ENCODE measurements at places on chromosomes 1 and 21.

DNA sequence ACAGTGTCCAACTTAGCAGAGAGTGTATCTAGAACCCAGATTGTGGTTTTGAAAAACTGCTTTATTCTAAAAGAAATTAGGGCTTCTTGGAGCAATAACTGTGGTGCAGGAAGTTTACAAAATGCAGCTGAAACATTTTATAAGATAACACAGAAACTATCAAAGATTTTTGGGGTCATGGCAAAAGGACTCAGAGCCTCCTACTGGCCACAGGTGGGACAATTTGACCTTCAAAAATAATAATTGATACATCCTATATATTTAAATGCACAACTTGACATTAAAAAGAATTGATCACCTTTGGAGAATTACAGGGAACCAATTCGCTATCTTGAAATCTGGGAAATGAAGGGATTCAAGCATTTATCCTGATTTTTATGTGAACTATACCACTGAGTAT is 235.2 kb downstream of the RPS6KC1 start:
- DNase-seq = no peak

DNA sequence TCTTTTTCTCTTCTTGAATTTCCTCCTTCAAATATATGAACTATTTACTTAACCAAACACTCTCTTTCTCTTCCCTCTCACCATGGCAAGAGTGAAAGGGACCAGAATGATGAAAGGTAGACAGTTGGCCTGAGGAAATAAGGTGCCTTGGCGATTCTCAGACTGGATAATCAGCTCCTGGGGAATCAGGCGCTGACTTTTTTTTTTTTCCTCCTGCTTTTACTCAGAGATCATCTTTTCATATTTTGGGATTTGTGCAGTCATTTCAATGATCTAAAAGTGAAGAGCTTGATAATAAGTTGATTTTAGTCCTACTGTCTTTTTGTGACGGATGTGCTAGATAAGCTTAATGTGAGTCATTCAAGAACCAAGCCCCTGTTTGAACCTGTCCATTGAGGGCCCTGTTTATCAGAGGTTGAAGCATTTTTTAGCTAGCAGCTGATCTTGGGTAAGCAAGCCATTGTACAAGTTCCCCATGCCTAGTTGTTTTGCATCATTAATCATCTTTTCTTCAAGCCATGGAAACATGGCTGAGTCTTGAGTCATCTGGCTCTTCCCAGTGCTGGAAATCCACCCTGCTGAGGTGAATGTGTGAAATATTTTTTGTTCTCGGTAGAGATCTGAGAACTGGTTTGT is 40.8 kb downstream of the ITSN1 start:
- no peak for DNase-seq

DNA sequence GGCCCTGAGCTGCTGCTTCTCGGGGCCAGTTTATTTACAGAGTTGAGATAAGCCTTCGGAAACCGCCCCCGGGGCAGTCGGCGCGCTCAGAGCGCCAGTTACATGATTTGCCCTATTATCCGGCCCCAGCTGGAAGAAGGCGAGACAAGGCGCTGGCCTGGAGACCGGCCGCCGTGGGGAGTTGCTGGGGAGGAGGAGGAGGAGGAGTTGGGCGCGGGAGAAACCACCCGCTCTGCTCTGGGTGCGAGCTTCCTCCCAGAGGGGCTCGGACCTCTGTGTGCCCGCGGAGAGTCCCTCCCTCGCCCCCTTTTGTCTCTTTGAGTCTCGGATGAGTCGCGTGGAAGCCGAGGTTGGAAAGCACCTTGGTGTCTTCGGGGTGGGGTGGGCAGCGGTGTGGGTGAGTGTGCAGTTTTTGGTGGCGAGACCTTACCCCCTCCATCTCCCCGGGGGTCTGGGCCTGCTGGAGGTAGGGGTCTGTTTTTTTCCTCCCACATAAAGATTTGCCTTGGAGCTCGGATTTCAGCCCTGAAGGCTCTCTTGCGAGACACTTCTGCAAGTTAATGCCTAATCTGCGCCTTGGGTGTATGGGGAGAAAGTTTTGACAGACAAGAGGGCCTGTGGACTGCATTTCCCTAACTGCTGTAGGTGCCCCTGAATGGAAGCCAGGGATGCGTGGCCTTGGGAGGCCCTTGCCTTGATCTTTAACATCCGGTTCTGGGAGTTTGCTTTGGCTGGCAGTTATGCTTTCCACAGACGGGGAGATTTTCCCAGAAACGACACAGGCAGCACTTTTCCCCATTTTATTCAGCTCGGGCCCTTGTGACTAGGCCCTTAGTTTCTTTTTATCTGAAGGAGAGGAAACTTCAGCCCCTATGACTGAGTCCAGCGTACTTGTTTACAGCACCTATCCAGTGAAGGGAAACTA is 80.0 kb downstream of the NDUFS5 start:
- DNase-seq = peak; percentile 51

DNA sequence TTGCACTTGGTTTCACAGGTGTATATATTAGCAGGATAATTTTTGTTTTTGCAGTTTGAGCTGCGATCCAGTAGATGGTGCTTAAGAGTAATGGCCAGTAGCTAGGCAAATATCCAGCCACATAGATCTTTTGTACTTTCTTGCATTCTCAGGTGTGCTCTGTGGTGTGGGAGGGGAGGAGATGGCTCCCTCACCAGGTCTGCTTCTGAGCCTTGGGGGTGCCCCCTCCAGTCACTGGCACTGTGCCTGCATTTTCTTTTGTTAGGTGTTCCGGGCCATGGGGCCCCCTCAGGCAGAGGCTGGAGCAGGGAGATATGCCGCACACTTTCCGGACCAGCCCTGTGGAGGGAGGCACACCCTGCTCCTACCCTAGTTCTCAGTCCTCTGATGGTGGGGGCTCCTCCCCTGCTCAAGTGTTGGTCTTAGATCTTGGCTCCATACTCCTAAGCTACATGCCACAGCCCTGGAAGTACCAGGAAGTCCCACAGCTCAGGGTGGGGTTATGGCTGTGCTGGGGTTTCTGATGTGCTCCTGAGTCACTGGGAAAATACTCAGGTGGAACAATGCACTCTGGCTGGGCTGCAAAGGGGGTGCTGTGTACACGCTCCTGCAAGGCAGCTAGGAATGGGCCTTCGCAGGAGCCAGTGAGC is 197.6 kb upstream of the DMRTA2 start:
- no peak for DNase-seq

GRCh38 chr1:216523449-216524190 is 100.4 kb upstream of the USH2A start:
- no peak for DNase-seq

GRCh38 chr1:62045574-62045973 is 149.1 kb upstream of the L1TD1 start:
- DNase-seq = no peak

DNA sequence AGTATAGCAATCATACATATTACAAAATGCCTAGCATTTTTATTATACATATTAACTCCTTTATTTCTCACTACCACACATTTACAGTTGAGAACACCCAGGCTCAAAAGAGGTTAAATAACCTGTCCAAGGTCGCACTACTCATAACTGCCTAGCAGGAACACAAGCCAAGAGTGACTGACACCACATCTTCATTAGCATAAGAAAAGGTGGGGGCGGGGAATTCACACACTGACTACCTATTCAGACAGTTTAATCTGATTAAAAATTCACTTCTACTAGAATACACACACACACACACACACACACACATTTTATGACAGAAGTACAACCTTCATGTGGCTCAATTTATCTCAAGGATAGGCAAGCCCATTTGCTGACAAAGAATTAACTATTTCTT is 77.8 kb upstream of the CACHD1 start:
- DNase-seq = no peak

DNA sequence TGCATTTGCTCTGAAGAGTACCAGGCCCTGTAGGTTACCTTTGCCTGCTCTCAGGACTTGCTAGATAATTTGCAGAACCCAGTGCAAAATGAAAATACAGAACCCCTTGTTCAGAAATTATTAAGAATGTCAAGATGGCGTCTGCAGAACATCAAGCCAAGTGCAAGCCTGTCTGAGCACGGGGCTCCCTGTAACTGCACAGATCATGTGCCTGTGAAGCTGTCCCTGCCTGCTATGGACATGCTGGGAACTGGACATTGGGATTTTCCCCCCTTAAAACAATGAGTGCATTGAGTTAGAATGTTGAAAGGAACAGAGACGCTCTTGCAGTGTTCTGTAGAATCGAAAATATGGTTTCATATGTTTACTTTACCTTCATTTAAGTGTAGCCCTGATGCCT is 2.9 kb downstream of the CLDN14 start:
- DNase-seq = no peak

DNA sequence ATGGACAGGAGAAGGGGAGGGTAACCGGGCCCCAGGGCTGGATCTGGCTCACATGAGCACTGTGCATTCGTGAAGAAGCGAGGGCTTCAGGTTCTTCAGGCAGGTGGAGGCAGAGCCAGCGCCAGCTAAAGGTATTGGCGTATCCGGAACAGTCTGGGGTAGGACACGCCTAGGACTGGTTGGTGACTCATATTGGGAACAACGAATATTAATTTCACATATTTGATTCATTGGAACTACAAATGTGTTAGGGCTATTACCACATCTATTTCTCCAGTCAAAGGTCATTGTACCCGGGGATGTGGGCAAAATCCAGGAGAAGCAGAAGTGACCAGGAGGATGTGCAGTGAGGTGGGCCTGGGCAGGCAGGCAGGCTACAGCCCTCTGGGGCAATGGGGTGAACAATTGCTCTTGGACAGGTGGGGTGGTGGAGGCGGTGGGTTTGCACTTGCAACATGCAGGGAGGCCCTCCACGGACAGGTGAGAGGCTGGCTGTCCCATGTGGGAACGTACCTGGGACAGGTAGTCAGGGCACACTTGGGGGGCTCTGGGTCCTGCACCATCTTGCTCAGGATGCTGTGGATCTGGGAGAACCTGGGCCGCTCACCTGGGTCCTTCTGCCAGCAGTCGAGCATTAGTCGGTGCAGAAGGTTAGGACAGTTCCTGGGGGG is 26.7 kb downstream of the CDCA8 start:
- no peak for DNase-seq

DNA sequence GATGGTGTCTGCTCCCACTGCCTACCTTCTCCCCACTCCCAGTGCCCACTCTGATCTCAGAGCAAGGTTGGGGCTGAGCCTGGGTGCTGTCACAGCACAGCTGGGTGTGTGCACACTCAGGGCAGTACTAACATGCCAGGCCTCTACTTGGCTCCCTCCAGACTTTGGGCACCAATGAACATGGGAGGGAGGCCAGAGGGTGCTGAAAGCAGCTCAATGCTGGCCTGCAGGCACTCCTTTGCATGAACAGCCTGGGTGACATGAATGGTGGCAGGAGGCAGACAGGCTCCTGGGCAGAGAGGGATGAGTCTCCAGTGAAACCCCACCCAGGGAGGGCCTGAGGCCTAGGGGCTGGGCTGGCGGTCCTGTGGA is 25.8 kb upstream of the DENND1B start:
- DNase-seq = no peak

- DNase-seq = no peak
Measured at GRCh38 chr21:15449556-15449955, 280.2 kb upstream of the USP25 start.

- no peak for DNase-seq
Measured at GRCh38 chr1:115529216-115529897, 112.4 kb upstream of the VANGL1 start.

DNA sequence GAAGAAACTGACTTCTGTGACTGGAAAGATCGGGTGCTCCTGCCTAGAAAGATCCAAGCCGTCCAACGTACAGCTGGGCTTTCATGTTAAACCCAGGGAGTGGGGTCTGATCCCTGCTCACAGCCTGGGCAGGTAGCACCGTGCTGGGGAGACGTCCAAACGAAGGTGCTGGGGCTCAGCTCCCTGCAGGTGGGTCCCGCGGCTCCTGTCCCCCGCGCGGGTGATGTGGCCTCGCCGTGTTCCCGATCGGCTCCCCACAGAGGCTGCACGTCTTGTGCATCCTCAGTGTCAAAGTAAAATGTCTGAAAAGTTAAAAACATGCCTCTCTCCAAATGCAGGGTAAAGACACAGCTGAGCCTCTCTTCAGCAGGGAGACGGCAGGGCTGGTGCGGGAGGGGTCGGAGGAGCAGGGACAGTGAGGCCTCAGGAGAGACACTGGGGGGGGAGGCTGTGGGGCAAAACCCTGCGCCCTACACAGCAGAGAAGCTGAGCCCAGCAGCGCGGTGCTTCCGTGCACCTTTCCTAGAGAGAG is 40.1 kb upstream of the COL6A2 start:
- DNase-seq = no peak

DNA sequence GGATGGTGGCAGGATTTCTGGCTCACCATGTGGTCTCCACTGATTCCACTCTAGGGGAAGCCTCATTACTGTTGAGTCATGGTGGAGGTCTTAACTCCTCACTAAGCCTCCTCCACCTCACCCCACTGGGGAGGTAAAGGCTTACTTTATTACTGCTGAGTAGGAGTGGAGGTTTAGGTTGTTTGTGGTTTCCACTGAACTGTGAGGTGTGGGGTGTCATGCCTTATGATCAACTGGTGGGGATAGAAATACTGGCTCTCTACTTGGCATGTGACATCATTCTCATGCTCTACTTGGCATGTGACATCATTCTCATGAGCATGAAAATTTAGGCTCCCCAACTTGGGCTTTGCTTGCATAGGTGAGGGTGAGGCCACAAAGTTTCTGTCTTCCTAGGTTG is 35.6 kb downstream of the COL6A1 start:
- no peak for DNase-seq

- no peak for DNase-seq
Measured at GRCh38 chr1:76299036-76299435, 224.5 kb downstream of the ST6GALNAC3 start.

DNA sequence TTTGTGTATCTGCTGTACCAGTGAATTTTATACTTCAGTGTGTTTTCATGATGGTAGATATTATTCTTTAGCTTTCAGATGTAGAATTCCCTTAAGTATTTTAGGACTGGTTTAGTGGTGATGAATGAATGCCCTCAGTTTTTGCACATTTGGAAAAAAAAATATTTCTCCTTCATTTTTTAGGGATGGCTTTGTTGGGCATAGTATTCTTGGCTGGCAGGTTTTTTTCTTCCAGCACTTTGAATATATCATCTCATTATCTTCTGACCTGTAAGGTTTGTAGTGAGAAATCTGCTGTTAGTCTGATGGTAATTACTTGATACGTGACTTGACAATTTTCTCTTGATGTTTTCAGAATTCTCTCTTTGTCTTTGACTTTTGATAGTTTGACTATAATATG is 66.8 kb downstream of the XPR1 start:
- no peak for DNase-seq

DNA sequence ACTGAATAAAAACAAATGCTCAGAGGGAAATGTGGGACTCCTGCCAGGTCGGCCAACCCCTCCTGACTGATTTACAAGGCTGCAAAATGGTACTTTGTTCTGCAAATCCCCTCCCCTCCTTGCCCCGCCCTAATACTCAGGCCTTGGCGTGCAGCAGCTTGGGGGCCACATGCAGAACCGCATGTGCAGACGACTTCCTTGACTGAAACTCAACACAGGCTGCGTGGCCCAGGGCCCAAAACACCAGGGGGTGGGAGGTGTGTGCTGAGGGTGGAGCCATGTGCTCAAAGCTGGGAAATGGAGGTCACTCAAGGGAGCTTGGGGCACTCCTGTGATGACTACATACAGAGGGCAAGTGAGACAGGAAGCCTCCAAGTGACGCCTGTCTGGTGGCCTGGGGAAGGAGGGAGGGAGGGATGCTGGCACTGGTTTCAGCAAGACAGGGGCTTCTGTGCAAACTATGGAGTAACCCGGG is 87.2 kb downstream of the MRPL37 start:
- DNase-seq = peak; percentile 74
